AG10803 (cell line): ENCODE measurements at places on chromosomes 3 and 15.

GRCh38 chr15:93035092-93035915 lies 53.7 kb downstream of the RGMA start:
- DNase-seq: no peak

DNA sequence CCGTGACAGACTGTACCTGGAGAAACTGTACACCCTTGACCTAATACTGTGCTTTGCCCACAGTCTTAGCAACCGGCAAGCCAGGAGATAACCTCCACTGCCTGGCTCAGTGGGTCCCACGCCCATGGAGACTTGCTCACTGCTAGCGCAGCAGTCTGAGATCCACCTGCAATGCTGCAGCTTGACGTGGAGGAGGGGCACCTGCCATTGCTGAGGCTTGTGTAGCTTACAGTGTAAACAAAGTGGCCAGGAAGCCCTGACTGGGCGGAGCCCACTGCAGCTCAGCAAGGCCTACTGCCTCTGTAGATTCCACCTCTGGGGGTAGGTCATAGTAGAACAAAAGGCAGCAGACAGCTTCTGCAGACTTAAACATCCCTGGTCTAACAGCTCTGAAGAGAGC lies 189.3 kb downstream of the EDEM1 start:
- no peak for DNase-seq

- DNase-seq: no peak
These were observed 68.5 kb downstream of the DHX30 start for GRCh38 chr3:47871389-47871788.

DNA sequence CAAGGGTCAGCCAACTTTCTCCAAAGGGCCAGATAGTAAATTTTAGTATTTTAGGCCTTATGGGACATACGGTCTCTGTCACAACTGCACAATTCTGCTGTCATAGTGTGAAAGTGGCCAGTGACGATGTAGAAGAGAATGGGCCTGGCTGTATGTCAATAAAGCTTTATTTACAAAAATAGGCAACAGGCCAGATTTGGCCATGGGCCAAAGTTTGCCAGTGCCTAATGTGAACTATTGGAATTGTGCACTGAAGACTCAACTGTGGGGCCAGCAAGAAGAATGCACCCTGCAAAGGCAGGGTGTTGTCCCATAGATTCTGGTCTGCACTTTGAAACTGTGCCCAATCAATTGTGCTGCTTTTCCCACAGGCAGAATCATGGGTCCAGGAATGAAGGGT lies 69.4 kb upstream of the PRR23E start:
- no peak for DNase-seq

DNA sequence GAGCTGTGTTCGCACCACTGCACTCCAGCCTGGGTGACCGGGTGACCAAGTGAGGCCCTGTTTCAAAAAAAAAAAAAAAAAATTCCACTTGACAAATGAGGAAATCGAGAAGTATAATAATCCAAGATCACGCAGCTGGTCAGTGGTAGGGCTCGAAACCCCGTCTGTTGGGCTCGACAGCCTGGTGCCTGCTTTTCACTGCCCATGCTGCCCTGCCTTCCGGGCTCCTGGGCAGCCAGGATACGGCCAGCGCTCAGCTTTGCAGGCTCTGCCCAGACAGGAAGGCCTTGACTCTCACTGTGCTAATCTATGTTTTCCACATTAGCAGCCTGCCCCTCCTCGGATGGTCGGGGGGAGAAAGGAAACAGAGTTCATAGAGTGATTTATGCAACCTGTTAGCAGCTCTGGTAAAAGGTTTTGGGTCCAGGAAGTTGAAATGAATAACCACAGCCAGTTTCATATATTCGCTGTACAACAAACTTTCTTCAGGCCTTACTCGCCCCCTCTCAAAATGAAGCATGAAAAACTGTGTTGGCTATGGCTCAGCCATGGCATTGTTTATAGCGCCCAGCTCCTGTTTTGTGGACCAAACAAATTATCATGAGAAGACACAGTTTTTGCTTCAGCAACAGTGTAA lies 108.8 kb downstream of the XXYLT1 start:
- DNase-seq: no peak

GRCh38 chr15:50563756-50564155 lies 17.3 kb upstream of the USP50 start:
- no peak for DNase-seq

DNA sequence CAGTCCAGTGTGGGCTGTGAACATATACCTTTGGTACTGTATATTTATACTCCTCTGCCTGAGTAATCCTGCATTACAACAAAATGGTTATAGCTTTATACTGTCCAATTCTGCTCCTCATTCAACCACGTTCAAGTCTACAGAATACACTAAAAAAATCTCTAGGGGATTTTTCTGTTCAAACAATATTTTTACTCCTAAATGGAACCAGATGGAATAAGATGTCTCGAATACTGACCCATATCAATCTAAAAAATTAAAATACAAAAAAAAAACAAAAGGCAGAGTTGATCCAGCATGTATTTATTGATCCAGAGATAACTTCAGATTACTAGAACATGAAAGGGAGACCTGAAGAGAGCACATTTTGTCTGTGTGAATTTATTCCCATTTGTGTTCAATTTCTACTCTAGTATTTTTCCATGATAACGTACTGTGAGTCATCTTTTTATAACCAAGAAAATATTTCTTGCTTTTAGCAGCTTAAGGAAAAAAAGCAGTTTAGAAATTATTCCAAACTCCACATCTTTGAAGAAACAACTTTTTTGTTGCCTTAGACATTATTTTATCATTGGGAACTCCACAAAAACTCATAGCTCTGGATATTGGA lies 910.7 kb downstream of the TBL1XR1 start:
- DNase-seq: no peak

DNA sequence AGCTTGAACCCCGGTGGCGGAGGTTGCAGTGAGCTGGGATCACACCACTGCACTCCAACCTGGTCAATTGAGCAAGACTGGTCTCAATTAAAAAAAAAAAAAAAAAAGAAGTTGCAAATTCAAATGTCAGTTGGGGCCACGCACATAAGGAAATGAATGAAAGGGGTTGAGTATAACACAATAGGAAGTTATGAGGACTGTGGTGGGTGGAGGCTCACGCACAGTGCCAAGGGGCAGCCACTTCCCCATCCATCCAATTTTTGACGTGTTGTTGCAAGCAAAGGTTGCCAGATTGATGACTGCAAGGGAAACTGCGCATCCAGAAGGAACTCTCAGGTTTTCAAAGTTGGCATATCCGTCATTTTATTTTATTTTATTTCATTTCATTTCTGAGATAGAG lies 532.2 kb downstream of the NTRK3 start:
- no peak for DNase-seq

- no peak for DNase-seq
These were observed 226.7 kb upstream of the MCTP2 start for GRCh38 chr15:94004697-94005096.

DNA sequence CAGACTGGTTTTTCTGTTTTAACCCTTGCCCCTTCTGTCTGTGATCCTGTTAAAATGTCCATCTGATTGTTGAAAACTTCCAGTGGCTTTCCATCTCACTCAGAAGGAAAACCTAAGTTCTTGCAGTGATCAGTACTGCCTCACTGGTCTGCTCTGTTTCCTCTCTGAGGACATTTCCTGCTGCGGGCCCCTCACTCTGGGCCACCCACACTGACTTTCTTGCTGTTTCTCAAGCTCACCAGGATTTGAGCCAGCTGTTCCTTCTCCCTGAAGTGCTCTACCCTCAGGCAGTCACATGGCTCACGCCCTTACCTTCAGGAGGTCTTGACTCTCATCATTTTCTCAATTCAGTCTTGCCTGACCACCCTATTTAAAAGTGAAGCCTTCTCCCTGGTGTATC lies 1.8 kb downstream of the GRK7 start:
- no peak for DNase-seq

DNA sequence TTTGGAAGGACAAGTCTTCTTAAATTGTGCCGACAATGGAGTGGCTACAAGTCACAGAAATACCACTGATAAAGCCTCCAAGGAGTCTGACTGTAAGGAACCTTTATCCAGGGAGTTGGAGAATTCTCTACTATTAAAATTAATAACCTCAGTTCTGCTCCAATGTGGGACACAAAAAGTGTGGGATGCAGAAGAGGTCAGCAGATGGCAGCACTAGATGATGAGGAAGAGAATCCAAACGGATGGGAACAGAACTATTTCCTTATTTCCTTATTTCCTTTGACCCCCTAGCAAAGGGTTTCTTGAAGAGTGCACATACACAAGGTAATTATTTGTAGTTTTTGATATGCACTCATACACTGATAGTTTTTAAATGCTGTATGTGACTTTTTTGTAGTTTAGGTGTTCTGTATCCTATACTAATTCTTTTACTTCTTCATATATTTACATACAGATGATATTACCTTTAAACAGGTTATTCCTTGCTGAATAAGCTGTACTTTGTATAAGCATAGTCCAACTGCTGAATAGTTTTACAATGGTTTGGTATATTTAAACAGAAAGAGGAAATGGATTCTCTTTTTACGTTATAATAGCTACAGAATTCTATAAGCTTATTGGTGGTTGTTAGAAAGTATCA lies 25.6 kb upstream of the NLGN1 start:
- DNase-seq: peak; percentile 50

DNA sequence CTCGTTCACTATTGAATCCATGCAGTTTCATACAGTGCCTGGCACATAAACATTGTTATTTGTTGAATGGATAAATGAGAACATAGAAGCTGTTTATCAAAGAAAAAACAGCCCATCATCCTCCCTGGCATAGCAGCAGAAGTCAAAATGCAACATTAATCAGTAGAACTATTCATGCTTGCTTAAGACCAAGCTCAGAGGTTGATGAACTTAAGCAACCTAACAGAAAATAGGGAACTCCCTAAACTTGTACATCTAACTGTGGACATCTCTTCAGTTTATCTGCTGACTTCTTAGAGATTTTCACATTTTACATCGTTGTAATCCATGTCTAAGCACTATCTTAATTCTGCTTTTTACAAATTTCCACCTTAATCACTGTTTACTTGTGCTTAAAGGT lies 29.2 kb downstream of the SENP8 start:
- DNase-seq: no peak
